ENCODE measurements at places on chromosomes 2 and 18. TPM values are rescaled to one million over a fixed set of nuclear protein-coding genes. Genes with fewer than 3 reads are reported as not detected.

- H3K27me3 ChIP-seq: no peaks in the 10 kb centered on the region
- no peak overlapping the region for H3K4me3 ChIP-seq
- no peaks in the 10 kb centered on the region for H3K4me1 ChIP-seq
- no peak for DNase-seq
- H3K27ac ChIP-seq: no peak overlapping the region
- no peaks in the 10 kb centered on the region for H3K36me3 ChIP-seq
Measured at GRCh38 chr2:211479536-211480150, 923.2 kb downstream of the CPS1 start.

The CDCA7 gene
- total RNA-seq: 60.7 TPM

The TM4SF20 gene
- not detected for total RNA-seq

The RUFY4 gene
- total RNA-seq: not detected

The ZBTB7C gene
- 0.50 TPM for total RNA-seq

- no peaks in the 10 kb centered on the region for H3K36me3 ChIP-seq
- DNase-seq: no peak
- H3K4me1 ChIP-seq: peaks cover 11% of the 10 kb centered on the region
- H3K27ac ChIP-seq: no peak overlapping the region
Measured at GRCh38 chr2:168999668-169000213, 31.4 kb downstream of the ABCB11 start.

DNA sequence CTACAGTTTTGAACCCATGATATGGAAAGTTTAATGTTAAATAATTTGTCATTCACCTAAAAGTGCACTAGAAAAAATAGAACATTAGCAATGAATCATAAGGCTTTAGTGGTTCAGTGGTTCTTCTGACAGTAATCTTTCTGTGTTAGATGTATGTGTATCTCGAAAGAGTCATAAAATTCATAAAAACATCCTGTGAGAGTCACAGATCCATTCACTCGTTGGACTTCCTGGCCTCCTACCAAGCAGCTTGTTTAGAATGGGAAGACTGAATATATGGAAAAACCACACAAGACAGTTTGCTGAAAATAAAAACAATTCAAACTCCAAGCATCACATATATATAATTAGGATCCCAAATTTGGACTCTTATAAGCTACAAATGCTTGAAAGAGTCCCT is 34.8 kb downstream of the ADNP2 start:
- no peak overlapping the region for H3K27ac ChIP-seq
- peaks cover 16% of the 10 kb centered on the region for H3K36me3 ChIP-seq
- peaks cover 18% of the 10 kb centered on the region for H3K4me1 ChIP-seq
- no peak overlapping the region for H3K4me3 ChIP-seq

The CD207 gene
- total RNA-seq: not detected

DNA sequence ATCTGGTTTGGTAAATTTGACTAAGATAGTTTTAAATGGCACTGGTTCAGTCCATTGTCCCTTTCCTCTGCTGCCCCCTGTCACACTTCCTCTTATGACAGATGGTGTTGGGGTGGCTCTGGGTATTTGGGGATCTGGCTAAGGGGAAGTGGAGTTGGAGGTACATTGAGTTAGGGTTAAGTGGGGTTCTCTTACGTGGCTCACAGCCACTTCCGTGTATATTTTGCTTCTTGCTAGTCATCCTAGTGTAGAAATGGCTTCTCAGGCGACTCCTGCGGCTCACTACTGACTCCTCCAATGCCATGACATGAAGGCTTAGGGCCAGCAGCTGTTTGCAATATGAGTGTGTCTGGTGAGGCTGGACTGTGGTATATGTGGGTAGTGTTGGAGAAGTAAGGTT is 187.0 kb downstream of the HAUS1 start:
- H3K4me3 ChIP-seq: no peak overlapping the region
- H3K27ac ChIP-seq: no peak overlapping the region
- H3K27me3 ChIP-seq: no peaks in the 10 kb centered on the region
- no peaks in the 10 kb centered on the region for H3K4me1 ChIP-seq
- no peaks in the 10 kb centered on the region for H3K36me3 ChIP-seq

GRCh38 chr2:239947729-239948045 is 77.5 kb downstream of the NDUFA10 start:
- no peaks in the 10 kb centered on the region for H3K27me3 ChIP-seq
- H3K4me1 ChIP-seq: no peaks in the 10 kb centered on the region
- no peak overlapping the region for H3K27ac ChIP-seq
- DNase-seq: no peak

- no peak for DNase-seq
- H3K27me3 ChIP-seq: peaks cover 11% of the 10 kb centered on the region
- no peak overlapping the region for H3K27ac ChIP-seq
- no peaks in the 10 kb centered on the region for H3K4me1 ChIP-seq
Measured at GRCh38 chr2:11656671-11657101, 13.3 kb downstream of the NTSR2 start.

GRCh38 chr18:41853280-41853679 is 101.8 kb upstream of the PIK3C3 start:
- H3K36me3 ChIP-seq: no peaks in the 10 kb centered on the region
- DNase-seq: no peak
- H3K27ac ChIP-seq: no peak overlapping the region
- 0 out of 2 replicates have a peak, but pooled peaks cover 9% of the 10 kb centered on the region for H3K27me3 ChIP-seq

GRCh38 chr2:136242100-136242499 is 124.2 kb upstream of the CXCR4 start:
- DNase-seq: no peak
- no peak overlapping the region for H3K27ac ChIP-seq
- no peak overlapping the region for H3K4me3 ChIP-seq
- no peaks in the 10 kb centered on the region for H3K27me3 ChIP-seq

DNA sequence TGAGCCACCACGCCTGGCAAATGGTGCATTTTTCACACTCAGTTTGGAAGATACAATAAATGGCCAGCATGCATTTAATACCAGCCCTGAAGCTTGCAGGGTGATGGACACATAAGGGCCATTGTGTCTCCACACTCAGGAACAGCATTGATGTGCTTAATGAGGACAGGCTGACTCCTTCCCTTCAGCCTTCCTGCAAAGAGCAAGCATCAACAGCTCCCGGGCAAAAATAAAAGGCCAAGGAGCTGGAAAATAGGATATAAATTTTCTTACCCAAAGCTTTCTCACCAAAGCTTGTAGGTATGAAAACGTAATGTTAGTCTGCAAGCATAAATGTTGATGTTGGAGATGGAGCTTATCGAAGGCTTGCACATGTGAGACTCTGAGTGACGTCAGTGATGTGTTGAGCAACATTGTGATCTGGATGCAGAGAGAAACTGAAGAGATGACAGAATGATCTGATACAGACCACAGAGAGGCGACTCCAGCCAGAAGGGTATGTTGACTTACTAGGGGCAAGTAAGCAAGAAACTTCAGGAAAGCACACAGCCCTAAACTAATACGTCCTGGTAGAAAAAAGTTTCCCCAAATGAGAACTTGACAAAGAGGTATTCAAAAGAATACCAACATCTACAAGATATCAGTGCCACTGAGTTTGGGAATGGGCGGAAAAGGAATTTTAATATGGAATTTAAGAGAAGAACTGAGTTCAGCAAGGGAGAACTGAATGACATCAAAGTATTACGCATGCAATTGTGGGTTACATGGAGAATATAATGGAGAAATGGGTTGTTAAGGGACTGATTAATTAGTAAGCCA is 256.5 kb downstream of the TGIF1 start:
- no peak overlapping the region for H3K4me3 ChIP-seq
- H3K27me3 ChIP-seq: no peaks in the 10 kb centered on the region
- H3K27ac ChIP-seq: no peak overlapping the region
- no peaks in the 10 kb centered on the region for H3K4me1 ChIP-seq

The DNMT3A gene
- 4.7 TPM for total RNA-seq

The KLHL41 gene
- total RNA-seq: not detected

The FN1 gene
- 887 TPM for total RNA-seq

GRCh38 chr2:71933467-71934319 is 214.0 kb downstream of the CYP26B1 start:
- no peaks in the 10 kb centered on the region for H3K27me3 ChIP-seq
- H3K4me1 ChIP-seq: peaks cover 10% of the 10 kb centered on the region

GRCh38 chr2:223459328-223459939 is 142.7 kb downstream of the SCG2 start:
- peaks cover 21% of the 10 kb centered on the region for H3K4me1 ChIP-seq
- DNase-seq: no peak
- H3K36me3 ChIP-seq: no peaks in the 10 kb centered on the region
- no peak overlapping the region for H3K4me3 ChIP-seq
- no peak overlapping the region for H3K27ac ChIP-seq
